H1 (cell line): ENCODE measurements at places on chromosomes 2 and 18.
A peak's percentile ranks its signal among the peaks of the same experiment; 100 is the strongest.

GRCh38 chr2:10632230-10632629 lies 57.5 kb downstream of the NOL10 start:
- DNase-seq: no peak

GRCh38 chr2:25228848-25229278 lies 60.5 kb upstream of the POMC start:
- DNase-seq: peak; percentile 84

DNA sequence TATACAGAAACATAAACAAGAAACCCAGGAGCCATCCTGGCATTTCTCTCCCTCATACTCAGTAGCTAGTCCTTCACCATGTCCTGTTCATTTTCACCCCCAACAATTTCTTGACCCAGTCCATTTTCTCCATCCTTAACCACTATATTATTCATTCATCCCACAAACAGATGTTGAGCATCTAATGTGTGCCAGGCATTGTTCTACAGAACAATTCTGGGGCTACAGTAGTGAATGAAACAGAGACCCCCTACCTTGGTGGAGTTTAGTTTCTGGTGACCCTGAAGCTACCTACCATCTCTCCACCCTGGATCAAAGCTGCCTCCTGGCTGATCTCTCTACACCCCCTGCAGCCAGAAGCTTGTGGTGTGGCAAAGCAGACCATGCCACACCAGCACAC lies 27.5 kb upstream of the BZW1 start:
- DNase-seq: no peak

- no peak for DNase-seq
Observed at GRCh38 chr2:173050684-173051083, 25.0 kb upstream of the MAP3K20 start.

GRCh38 chr18:11148680-11149440 lies 509 bp downstream of the PIEZO2 start:
- peak; percentile 67 for DNase-seq

GRCh38 chr2:16068552-16068940 lies 128.2 kb downstream of the MYCN start:
- no peak for DNase-seq

DNA sequence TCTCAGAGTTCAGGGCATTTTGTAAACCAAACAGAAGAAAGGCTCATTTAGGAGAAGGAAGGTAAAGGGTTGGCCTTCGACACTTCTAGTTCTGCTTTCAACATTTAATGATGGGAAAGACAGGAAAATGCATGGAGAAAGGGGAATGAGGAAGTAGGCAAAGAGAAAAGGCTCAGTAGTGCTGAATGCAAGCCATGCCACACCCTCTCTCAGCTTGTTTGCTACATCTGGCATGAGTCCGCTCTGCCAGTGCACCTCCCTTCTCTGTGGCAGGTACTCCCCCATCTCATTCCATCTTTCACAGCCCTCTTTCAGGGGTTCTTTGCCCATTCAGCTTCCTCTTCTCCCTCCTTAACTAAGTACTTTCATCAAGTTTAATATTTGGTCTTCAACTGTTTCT lies 120.9 kb upstream of the ITGB6 start:
- DNase-seq: no peak

GRCh38 chr2:32678825-32679224 lies 51.0 kb downstream of the TTC27 start:
- no peak for DNase-seq

DNA sequence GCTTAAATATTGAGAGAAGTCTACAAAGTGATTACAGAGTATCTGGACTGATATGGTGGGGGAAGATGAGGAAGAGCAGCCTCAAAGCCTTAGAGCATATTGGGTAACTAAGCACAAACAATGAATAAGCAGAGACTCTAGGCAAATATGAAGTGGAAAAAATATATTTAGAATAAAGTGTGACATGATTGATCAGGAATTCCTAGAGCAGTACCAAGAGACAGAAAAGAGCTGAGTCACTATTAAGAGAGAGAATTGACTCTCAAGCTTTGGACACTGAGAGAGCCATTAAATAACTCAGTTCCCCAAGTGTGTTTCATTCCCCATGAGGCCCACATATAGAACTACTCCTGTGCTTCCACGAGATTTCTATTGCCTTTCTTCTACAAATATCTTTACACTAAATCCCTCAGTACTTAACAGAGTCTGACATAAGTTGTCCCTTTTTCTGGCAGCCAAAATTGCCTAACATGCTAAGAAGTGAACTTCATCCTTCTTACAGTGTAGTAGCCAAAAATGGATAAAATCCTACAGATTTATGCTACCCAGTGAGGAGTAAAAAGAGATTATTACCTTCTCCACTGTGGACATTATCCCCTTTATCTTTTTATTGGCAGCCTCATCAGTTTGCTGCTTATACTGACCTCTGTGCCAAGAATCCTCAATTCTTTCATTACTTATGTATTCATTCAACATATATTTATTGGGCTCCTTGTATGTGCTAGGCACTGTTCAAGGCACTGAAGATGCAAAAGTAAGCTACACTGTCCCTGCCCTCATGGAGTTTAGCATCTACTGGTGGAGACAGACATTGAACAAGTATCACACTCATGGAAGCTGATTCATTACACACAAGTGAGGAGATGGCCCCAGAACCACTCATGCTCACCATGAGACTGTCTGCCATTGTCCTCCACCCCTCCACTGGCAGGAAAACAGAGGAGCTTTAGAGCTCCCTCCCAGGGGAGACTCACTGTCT lies 45.4 kb downstream of the SLC40A1 start:
- DNase-seq: no peak

- no peak for DNase-seq
Observed at GRCh38 chr2:28642796-28643195, 108.8 kb upstream of the PPP1CB start.
